Pancreas (tissue), 10 donors: ENCODE measurements at places on chromosomes 1 and 21. TPM values are rescaled to one million over a fixed set of nuclear protein-coding genes. Genes with fewer than 3 reads are reported as not detected.

The VHLL gene
- total RNA-seq: not detected

DNA sequence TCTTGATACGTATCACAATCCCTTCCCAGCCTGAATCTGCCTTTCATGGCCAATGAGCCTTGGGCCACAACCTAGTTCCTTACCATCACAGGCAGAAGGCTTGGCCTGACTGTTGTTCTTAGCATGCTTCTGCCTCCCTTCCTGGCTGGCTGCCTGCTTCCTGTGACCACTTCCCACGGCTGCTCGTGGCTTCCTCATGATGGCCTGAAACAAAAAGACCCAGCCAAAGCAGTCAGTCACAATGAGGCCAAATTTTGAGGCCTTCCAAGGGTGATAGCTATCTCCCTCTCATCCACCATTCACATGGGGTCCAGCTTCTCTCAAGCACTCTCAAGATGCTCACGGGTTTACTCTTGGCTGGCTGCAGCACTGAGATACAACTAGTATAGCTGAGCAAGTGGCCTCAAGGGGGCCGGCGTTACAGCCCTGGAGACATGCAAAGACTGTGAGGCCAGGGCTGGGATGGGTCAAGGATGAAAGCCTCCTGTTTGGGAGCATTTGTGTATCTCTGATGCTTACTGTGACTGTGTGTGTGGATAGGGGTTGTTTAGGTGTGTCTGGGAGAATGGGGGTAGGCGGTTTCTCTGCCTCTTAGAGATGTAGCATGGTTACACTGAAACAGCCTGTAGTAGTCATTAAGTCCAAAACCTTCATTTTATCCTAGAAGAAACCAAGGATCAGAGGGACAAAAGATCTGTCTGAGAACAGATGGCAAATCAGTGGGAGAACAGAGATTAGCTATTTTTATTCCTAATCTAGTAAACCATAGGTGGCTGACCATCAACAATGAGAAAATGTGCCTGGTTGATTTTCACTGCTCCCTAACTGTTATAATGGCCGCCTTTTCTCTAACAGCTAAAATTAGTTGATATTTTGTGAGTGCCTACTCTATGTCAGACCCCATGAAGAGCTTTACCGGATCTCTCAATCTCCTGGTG, 5.4 kb upstream of the TOE1 start:
- peaks cover 18% of the 10 kb centered on the region for H3K36me3 ChIP-seq
- no peak overlapping the region for H3K27ac ChIP-seq

The PLA2G2D gene
- not detected for total RNA-seq

GRCh38 chr1:147825586-147825985, 65.2 kb upstream of the GJA5 start:
- no peaks in the 10 kb centered on the region for H3K4me1 ChIP-seq
- no peak for DNase-seq
- no peak overlapping the region for H3K27ac ChIP-seq
- H3K36me3 ChIP-seq: no peaks in the 10 kb centered on the region
- H3K27me3 ChIP-seq: no peaks in the 10 kb centered on the region

The BARHL2 gene
- total RNA-seq: not detected

GRCh38 chr1:78464449-78464891, 26.3 kb upstream of the PTGFR start:
- H3K36me3 ChIP-seq: no peaks in the 10 kb centered on the region
- H3K4me3 ChIP-seq: no peak overlapping the region
- DNase-seq: no peak

DNA sequence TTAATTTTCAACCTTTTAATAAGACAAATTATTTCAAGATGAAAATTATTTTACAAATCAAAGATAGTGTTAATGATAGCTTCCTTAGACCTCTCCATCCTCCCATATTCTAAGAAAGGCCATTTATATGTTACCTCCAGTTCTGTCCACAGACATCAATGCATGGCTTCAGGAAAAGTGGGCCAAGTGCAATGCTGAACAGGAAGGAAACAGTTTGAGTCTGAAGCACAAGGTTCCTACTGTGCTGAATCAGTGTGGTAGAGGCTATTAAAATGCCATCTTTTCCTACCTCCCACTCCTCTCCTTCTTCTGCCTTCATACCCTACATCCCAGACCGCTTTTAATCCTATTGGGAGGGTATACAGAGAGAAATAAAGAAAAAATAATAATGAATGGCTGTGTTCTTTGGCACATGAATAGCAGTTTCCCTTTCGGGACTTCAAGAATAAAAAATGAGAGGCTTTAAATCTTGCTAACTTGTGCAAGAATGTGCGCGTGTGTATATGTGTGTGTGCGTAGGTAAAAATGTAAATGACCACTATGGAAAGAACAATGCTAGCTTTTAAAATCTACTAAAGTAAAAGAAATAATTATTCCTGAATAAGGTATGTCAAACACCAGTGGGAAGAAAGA, 62.6 kb upstream of the C1orf105 start:
- peak overlapping the region; percentile 87 for H3K27ac ChIP-seq
- no peaks in the 10 kb centered on the region for H3K36me3 ChIP-seq
- peaks cover 20% of the 10 kb centered on the region for H3K4me1 ChIP-seq
- H3K27me3 ChIP-seq: no peaks in the 10 kb centered on the region

The NBPF19 gene
- total RNA-seq: 10.2 TPM

GRCh38 chr1:41638086-41639024, 153.9 kb upstream of the EDN2 start:
- no peak overlapping the region for H3K27ac ChIP-seq
- DNase-seq: no peak
- no peak overlapping the region for H3K4me3 ChIP-seq
- H3K27me3 ChIP-seq: no peaks in the 10 kb centered on the region
- H3K4me1 ChIP-seq: no peaks in the 10 kb centered on the region
- H3K36me3 ChIP-seq: no peaks in the 10 kb centered on the region

DNA sequence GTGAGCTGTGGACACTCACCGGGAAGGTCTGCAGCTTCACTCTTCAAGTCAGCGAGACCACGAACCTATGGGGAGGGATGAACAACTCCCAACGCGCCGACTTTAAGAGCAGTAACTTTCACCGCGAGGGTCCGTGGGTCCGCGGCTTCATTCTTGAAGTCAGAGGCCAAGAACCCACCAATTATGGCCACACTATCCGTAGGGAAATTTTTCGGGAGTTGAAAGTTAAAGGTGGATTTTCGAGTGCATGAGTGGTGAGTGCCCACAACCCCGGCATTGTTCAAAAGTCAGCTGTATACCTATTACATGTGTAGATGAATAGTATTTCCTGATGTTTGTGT, 19.7 kb downstream of the EXOC8 start:
- H3K4me3 ChIP-seq: no peak overlapping the region
- H3K27me3 ChIP-seq: no peaks in the 10 kb centered on the region
- H3K4me1 ChIP-seq: no peaks in the 10 kb centered on the region
- no peaks in the 10 kb centered on the region for H3K36me3 ChIP-seq
- no peak for DNase-seq

DNA sequence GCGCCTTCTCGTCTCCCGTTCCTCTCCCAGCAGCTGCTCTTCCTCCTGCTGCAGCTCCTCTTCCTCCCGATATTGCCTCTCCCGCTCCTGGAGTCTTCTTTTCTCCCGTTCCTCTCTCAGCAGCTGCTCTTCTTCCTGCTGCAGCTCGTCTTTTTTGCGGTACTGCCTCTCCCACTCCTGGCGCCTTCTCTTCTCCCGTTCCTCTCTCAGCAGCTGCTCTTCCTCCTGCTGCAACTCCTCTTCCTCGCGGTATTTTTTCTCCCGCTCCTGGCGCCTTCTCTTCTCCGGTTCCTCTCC, 5.3 kb downstream of the TCHH start:
- H3K36me3 ChIP-seq: no peaks in the 10 kb centered on the region
- H3K4me1 ChIP-seq: peaks cover 5% of the 10 kb centered on the region
- DNase-seq: no peak
- H3K27ac ChIP-seq: no peak overlapping the region
- peak overlapping the region; percentile 27 for H3K4me3 ChIP-seq
- H3K27me3 ChIP-seq: peaks cover 11% of the 10 kb centered on the region

DNA sequence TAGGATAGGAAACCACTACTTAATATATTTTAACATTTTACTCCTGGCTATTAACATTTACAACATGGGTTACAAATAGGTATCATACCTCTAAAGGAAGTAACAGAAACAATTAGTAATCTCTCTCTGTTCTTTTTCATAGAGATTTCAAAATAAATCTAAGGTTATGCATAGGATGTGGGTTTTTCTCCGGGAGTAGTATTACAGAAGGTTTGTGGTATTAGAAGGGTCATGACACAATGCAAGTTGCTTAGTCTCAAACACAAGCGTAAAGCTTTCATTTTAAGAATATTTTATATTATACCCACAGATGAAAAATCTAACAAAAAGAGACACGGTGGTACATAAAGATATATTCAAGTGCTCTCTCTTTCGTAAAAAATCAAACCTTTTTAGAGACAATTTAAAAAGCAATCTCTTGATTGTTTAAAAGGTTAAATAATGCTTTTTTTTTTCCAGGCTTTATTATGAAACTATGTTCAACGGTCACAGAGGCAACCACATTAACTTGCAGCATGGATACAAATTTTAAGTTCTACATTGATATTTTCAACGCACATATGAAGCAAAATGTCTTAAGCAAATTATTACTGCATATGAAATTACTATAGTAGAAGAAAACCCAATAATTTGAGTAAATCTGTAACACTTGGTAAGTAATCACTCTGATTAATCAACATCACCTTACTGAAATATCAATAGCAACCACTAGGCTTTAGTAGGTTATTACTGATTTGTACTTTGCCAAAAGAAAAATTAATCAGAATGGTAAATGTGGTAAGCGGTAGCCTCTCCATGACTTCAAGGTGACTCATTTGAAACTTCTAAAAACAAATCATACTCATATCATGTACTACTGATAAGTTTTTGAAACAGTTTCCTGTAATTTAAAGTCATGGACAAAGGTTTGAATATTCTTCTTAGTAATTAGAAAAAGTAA, 97.4 kb upstream of the GFI1 start:
- H3K4me1 ChIP-seq: no peaks in the 10 kb centered on the region
- H3K27ac ChIP-seq: no peak overlapping the region
- DNase-seq: no peak
- no peaks in the 10 kb centered on the region for H3K27me3 ChIP-seq
- H3K36me3 ChIP-seq: no peaks in the 10 kb centered on the region
- no peak overlapping the region for H3K4me3 ChIP-seq

DNA sequence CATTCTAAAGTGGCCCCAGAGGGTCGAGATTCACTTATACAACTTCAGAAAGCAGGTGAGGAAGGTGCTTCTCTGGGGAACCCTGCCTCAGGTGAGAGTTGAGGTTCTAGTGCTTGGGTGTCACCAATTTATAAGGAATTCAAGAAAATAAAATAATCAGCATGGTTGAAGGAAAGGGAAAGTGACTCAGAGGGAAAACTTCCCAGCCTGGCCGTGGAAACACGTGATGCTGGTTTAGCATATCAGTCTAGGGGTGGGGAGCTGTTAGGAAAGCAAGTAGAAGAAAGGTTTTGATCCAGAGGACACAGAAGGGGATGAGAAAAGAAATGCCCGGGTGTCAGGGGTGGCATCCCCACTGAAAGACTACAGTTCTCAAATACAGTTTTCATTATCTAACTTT, 37.7 kb upstream of the TMEM125 start:
- DNase-seq: no peak
- H3K27ac ChIP-seq: no peak overlapping the region
- H3K4me1 ChIP-seq: no peaks in the 10 kb centered on the region
- no peaks in the 10 kb centered on the region for H3K27me3 ChIP-seq
- H3K4me3 ChIP-seq: no peak overlapping the region
- no peaks in the 10 kb centered on the region for H3K36me3 ChIP-seq

- H3K4me1 ChIP-seq: no peaks in the 10 kb centered on the region
- no peaks in the 10 kb centered on the region for H3K36me3 ChIP-seq
- no peak overlapping the region for H3K27ac ChIP-seq
- H3K27me3 ChIP-seq: no peaks in the 10 kb centered on the region
Measured at GRCh38 chr1:14666962-14667650, 68.6 kb downstream of the KAZN start.

GRCh38 chr21:38139380-38140168, 117.2 kb upstream of the KCNJ15 start:
- H3K27me3 ChIP-seq: no peaks in the 10 kb centered on the region
- no peak overlapping the region for H3K4me3 ChIP-seq

- no peaks in the 10 kb centered on the region for H3K36me3 ChIP-seq
- no peak overlapping the region for H3K4me3 ChIP-seq
- no peaks in the 10 kb centered on the region for H3K27me3 ChIP-seq
- H3K27ac ChIP-seq: no peak overlapping the region
Measured at GRCh38 chr1:188584119-188584518, 1755.4 kb downstream of the PLA2G4A start.

GRCh38 chr21:26490771-26491170, 82.3 kb downstream of the CYYR1 start:
- H3K4me3 ChIP-seq: no peak overlapping the region
- DNase-seq: no peak
- no peaks in the 10 kb centered on the region for H3K27me3 ChIP-seq

The AGMAT gene
- 0.47 TPM for total RNA-seq

The ADAMTS5 gene
- 0.56 TPM for total RNA-seq

DNA sequence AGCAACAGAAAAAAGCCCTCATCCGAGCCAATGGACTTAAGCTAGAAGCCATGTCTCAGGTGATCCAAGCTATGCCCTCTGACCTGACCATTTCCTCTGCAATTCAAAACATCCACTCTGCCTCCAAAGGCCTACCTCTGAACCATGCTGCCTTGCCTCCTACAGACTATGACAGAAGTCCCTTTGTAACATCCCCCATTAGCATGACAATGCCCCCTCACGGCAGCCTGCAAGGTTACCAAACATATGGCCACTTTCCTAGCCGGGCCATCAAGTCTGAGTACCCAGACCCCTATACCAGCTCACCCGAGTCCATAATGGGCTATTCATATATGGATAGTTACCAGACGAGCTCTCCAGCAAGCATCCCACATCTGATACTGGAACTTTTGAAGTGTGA, 20.7 kb downstream of the NR5A2 start:
- H3K36me3 ChIP-seq: no peaks in the 10 kb centered on the region
- peaks cover 30% of the 10 kb centered on the region for H3K4me1 ChIP-seq
- H3K27me3 ChIP-seq: no peaks in the 10 kb centered on the region
- H3K4me3 ChIP-seq: peak overlapping the region; percentile 20
